Activated T-helper 1 cell treated with anti-CD3 and anti-CD28 coated beads, Interleukin-2, amount 50 U/mL, for 16 hours (primary cell): ENCODE measurements at places on chromosomes 6 and 20.

GRCh38 chr6:111517965-111518364, 34.9 kb upstream of the REV3L start:
- no peak for DNase-seq

DNA sequence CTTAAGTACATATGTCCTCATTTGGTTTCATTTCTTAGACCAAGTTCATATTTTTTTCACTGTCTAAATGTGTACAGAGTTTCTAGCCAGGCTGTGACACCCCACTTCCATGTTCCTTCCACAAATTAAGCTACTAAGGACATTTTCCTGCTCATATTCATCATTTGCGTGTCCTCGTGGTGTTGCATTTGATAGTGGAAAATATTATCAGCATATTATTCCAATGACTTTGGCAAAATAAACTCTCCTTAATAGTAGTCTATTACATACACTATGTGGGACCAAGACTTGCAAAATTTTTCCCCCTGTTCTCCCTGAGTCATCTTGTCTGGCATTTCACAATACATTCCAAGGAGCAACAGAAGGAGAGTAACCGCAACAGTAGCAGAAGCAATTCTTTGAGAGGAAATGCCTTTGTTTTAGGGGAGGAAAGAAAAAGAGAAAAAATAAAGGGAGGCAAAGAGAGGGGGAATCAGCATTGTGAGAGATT, 599.2 kb downstream of the COL12A1 start:
- DNase-seq, result no peak

DNA sequence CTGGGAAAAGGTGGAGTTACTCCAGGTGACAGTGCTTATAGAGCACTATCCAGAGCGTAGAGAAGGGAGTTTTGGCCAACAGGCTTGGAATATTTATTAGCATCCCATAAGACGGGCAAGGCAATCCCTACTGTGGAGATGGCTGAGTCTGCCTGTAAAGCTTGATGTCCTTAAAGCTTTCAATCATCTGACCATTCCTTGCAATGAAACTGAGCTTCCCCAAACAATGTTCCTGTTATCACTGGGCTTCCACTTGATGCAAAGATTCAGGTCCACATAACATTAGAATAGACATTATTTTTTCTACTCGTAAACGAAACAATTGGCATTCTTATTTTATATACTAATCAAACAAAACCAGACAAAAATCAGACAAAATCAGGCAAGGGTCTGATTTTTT, 48.4 kb upstream of the PIM1 start:
- no peak for DNase-seq

DNA sequence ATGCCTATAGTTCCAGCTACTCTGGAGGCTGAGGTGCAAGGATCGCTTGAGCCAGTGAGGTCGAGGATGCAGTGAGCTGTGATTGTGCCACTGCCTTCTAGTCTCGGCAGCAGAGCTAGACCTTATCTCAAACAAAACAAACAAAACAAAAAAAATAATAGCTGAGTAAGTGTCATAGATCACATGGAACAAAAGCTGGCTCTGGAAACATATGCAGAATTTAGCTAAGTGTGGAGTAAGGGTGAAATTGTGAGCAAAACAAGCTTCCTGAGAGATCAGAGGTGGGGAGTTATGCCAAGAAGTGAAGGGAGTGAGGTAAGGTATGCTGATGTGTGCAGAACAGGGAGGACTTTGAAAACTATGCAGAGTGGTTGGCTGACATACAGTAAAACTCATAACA, 18.7 kb downstream of the SGK1 start:
- no peak for DNase-seq
